ENCODE measurements at places on chromosomes 16 and 17.

GRCh38 chr17:59890720-59891119 is 2.0 kb downstream of the TUBD1 start:
- DNase-seq: no peak

DNA sequence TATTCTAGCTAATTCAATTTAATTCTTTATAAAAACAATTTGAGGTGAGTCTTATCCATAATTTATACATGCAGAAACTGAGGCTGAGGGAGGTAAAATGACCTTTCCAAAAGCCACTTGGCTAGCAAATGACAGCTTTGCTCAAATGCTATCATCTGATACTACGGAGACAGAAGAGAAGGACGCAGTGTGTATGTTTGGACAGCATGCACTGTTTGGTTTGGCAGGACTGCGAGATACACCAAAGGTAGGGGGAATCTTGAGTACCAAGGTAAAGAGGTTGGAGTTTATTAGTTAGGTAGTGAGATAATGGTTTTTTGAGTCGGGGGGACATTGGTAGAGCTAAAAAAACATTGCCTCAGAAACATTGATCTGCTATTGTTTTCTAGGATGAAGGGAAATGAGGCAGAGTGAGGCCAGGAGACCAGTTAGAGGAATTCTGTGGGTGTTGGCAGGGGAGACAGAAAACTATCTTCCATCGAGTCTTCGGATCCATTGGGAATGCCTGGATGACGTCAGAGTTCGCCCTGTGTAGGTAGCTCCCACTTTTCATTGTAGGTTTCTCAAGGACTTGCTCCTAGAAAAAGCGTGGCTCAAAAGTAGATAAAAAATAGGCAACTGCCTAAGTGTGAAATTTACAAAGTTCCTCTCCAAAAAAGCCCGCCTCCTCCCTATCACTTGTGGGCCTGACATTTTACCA is 2.5 kb upstream of the HS3ST4 start:
- no peak for DNase-seq

GRCh38 chr17:34207572-34207971 is 47.5 kb upstream of the CCL2 start:
- DNase-seq: no peak

DNA sequence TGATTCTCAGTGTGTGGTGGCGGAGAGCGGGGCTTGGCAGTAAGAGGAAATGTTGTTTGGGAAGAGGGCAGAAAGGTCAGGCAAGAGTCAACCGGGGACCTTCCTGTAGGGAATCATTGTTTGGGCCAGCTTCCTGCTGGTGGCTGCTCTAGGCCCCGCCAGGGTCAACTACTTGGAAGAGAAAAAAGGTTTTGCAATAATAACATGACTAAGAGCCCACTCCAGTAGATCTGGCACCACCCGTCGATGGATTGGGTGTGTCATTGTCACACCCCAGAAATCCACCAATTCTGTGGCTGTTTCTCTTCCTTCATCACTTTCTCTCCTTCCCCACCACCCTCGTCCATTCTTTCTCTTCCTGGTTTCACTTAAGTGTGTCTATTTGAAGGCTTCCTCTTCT is 4.2 kb upstream of the KRT24 start:
- no peak for DNase-seq

- no peak for DNase-seq
Measured at GRCh38 chr16:56999409-57000270, 10.3 kb downstream of the NLRC5 start.

- no peak for DNase-seq
Measured at GRCh38 chr17:71521724-71522123, 599.1 kb upstream of the SOX9 start.

DNA sequence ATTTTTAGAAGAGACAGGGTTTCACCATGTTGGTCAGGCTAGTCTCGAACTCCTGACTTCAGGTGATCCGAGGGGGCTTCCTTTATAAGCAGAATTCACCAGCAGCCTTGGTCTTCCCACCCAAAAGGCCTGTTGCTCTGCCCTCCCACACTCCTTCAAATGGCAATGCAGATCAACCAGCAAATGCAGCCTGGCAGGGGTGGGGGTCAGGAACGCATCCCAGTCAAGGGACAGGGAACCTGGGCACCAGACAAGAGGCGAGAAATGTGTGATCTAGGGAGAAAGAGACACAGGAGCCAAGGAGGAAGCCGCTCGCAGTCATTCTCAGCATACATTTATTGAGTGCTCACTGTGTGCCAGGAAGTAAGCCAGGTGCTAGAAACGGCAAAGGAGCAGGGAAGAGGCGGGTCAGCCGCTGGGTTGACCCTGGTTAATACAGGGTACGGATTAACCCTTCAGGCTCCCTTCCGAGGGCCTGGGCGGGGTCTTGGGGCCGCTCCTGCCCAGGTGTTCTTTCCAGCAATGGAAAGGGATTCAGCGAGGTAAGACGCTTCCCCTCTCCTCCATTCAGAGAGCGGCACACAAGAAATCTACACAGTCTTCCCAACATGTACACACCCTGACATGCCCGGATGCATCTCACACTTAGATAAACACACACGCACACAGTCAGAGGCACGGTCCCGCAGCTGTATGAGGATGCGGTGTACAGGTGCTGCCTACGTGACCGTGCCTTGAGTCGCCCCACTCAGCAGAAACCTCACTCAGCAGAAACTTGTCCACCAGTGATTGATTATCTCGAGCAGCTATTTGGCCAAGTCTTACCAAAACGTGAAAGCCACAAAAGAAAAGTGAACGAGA is 6.6 kb upstream of the PITPNA start:
- DNase-seq: no peak

- no peak for DNase-seq
Measured at GRCh38 chr16:71807905-71808592, 585 bp downstream of the AP1G1 start.

- no peak for DNase-seq
Measured at GRCh38 chr17:75845058-75845711, 981 bp upstream of the UNC13D start.

GRCh38 chr16:26263406-26263805 is 571.6 kb downstream of the HS3ST4 start:
- DNase-seq: no peak

- DNase-seq: no peak
Measured at GRCh38 chr17:39018267-39019134, 51.3 kb upstream of the FBXO47 start.

DNA sequence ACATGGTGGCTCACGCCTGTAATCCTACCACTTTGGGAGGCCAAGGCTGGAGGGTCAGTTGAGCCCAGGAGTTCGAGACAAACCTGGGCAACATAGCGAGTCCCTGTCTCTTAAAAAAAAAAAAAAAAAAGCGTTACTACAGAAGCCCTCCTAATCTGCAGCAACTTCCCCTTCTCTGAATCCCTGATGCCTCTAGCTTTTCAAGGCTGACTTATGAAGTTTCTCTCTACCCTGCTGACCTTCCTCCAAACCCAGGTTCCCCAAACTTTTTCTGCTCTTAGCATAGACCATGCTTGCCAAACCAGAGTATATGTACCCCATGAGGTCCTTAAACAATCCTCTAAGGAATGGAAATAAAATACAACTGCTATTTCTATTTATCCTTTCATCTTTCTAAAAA is 16.4 kb downstream of the LYRM1 start:
- no peak for DNase-seq

DNA sequence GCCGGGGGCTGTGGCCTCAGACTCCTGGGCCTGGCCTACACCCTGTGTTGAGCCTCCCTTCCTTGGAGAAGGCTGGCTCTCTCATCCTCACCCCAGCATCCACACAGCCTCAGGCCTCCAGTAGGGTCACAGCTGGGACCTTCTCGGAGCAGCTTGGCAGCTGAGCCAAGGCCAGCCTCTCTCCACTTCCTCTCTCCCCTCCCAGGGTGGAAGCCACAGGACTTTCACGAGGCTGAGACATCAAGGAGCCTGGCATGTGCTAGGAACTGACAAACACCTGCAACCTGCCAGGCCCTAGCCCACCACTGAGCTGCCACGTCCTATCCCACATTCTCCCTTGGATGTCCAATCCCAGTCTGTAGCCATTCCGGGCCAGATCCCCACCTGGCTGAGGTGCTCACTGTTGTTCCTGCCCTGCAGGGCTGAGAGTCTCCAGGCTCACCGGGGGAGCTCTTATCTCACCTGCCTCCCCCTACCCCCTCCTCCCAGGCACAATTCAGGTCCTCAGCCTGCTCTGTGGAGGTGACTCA is 3.1 kb downstream of the MMP15 start:
- no peak for DNase-seq

DNA sequence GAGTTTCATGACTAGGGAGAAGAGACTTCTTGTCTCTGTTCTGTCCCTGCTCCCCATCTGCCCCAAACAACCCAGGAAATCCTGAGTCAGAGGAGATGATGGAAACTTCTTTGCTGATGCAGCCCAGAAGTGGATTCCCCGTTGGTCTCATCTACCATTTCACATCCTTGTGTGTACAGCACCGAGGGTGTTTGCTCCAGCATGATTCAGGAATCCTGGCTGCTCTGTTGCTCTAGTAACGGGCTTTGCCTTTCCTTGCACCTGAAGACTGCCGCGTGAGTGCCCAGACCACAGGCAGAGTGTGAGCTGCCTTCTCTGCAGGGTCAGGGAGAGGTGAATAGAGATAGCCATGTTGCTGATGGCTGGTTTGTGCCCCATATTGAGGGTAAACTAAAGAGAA is 408.4 kb downstream of the CPPED1 start:
- DNase-seq: no peak

- peak; percentile 13 for DNase-seq
Measured at GRCh38 chr17:57834146-57834741, 15.6 kb downstream of the MRPS23 start.

DNA sequence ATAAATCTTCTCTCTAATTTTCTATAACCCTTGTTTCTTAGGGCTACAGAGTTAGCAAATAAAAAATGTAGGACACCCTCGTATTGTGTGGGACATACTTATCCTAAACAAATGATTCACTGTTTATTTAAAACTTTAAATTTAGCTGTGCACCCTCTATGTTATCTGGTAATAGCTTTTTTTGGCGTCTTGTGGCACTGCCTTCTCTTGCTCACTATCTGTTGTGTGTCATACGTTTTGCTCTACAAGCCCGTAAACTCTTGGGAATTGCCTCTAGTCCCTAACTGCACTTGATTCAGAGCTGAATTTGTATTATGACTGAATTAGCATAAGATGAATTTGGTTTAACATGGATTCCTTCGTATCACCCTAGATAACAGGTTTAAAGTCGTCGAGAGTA is 144.3 kb upstream of the MYOCD start:
- no peak for DNase-seq

- no peak for DNase-seq
Measured at GRCh38 chr16:11219178-11219577, 36.8 kb downstream of the SOCS1 start.

DNA sequence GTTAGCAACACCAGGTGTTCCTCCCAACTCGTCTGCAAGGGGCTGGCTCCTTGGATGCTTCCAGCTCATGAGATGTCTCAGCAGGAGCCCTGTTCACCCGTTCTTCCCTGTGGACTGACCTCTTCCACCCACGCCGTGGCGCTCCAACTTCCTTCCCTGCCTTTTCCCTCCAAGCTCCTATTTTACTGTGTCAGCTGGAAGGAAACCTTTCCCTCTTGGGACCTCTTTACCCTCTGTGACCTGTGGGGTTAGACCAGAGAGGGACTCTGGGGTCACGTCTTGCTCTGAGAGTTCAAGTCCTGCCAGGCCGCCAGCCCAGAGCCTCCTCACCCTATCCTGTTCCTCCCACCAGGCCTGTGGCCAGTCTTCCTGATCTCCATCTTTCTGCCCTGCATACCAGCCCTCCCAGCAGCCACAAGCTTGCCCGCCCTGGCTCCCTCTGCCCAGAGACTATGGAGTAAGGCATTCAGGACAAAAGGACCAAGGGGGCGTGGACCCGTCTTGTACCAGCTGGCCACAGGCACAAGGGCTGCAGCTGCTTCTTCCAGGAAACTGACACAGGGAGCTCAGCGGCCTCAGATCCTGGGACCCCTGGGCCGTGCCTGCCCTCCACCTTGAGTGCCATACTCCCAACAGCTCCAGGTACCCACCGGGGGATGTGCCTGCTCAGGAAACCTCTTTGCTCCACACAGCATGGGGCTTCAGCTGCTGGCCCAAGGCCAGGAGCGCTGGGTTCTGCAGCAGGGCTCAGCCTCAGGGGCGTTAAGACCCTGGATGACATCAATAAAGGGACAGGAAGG is 3.0 kb downstream of the PAQR4 start:
- no peak for DNase-seq

DNA sequence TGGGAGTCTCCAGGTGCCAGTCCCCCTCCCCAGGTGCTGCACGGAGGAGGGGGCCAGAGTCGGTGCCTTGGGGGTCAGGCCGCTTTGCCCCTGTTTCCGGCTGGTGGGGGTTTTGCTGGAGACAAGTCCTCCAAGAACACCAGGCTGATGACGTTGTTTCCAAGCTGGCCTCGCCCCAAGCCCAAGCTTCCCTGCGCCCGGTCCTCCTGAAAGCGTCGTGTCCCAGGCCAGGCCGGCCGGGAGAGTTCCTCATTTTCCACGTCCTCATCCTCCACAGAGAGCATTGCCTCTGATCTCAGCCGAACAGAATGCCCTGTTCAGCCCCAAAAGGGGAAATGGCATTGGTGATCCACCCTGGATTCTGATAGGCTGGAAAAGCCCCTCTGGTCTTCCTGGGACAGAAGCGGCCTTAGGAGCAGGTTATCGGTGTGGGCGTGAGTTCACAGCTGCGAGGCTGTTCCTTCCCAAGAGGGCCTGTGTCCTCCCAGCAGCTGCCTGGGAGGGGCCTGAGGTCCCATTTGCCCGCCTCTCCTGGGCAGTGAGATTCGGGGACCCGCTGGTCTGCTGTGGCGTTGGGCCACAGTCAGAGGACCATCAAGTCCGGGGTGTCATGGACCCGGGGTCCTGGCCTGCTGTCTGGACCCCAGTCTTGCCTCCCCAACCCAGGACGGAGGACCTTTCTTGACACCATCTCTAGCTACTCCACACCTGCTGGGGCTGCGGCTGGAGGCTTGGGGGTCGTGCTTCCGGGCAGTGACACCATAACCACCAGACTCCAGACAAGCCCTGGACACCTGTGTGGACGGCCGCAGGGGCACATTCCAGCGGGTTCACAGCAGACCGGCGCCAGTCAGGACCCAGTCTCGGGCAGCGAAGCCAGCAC is 7.1 kb downstream of the SOX8 start:
- DNase-seq: no peak
